Sigmoid colon (tissue), 7 donors: ENCODE measurements at places on chromosomes 7 and 10. TPM values are rescaled to one million over a fixed set of nuclear protein-coding genes. Genes with fewer than 3 reads are reported as not detected.

The NANOS1 gene
- polyA plus RNA-seq = not detected

The UFSP1 gene
- 5.3 TPM for polyA plus RNA-seq

The CCAR1 gene
- polyA plus RNA-seq = 14.6 TPM

The TYW1B gene
- 2.4 TPM for polyA plus RNA-seq

- DNase-seq = no peak
Measured at GRCh38 chr7:151114151-151115090, 28.1 kb downstream of the AGAP3 start.

GRCh38 chr7:129773871-129774270 is 162.4 kb downstream of the NRF1 start:
- no peak for DNase-seq

- DNase-seq = no peak
Measured at GRCh38 chr7:41152179-41152678, 550.7 kb downstream of the INHBA start.

DNA sequence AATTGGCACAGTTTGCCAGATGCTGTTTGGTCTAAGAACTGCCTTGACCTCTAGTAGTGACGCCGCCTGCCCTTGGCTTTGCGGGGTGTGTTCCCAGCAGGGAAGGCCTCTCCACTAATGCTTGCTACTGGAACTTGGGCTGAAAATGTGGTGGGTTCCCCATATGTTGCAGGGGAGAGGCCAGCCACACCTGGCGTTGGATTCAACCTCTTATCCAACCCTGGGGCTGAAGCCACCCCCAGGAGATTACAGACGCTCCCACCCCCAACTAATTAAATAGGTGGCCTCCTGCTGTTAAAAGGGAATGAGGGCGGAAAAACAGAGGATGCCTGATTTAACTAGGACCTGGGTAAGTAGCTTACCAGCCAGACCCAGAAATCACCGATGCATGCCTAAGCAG is 19.2 kb upstream of the ATOH7 start:
- no peak for DNase-seq
